ENCODE measurements at places on chromosomes 6 and 20. TPM values are rescaled to one million over a fixed set of nuclear protein-coding genes. Genes with fewer than 3 reads are reported as not detected.
A peak's percentile ranks its signal among the peaks of the same experiment; 100 is the strongest.

The HLA-DMA gene
- 20.9 TPM for total RNA-seq

The SLC22A16 gene
- not detected for total RNA-seq

The KHDC1 gene
- total RNA-seq = 0.52 TPM

The SH3BGRL2 gene
- 2.1 TPM for total RNA-seq

The ABHD16B gene
- not detected for total RNA-seq

The HTR1E gene
- total RNA-seq = not detected

The B3GALT4 gene
- total RNA-seq = 10.1 TPM

GRCh38 chr6:70376628-70377027, 36.7 kb upstream of the FAM135A start:
- no peak overlapping the region for H3K4me3 ChIP-seq
- peaks cover 41% of the 10 kb centered on the region for H3K27me3 ChIP-seq
- no peaks in the 10 kb centered on the region for H3K36me3 ChIP-seq
- H3K27ac ChIP-seq = no peak overlapping the region

DNA sequence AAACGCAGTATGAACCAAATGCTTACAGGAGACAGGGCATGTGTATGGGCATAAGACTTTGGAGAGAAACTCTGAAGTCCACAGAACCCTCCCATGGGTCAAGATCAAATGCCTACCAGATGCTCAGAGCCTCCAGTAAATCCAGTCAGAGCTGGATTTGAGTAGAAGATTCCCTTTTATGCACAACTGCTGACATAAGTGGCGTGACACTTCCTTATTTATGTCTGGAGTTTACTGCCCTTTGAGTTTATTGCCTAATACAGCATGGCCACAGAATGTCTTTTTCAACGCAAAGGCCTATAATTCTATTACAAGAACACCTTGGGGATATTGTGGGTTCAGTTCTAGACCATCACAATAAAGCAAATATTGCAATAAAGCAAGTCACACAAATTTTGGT, 220.0 kb upstream of the FOXQ1 start:
- no peak overlapping the region for H3K27ac ChIP-seq
- H3K4me1 ChIP-seq = no peaks in the 10 kb centered on the region
- no peaks in the 10 kb centered on the region for H3K36me3 ChIP-seq
- H3K27me3 ChIP-seq = peaks cover 25% of the 10 kb centered on the region
- DNase-seq = no peak
- H3K4me3 ChIP-seq = no peak overlapping the region

- no peak for DNase-seq
- H3K27ac ChIP-seq = no peak overlapping the region
Observed at GRCh38 chr6:7827142-7827541, 83.4 kb downstream of the TXNDC5 start.

- no peak overlapping the region for H3K4me3 ChIP-seq
- no peak overlapping the region for H3K27ac ChIP-seq
- H3K4me1 ChIP-seq = peaks cover 5% of the 10 kb centered on the region
Observed at GRCh38 chr6:113876695-113877094, 19.6 kb downstream of the MARCKS start.

DNA sequence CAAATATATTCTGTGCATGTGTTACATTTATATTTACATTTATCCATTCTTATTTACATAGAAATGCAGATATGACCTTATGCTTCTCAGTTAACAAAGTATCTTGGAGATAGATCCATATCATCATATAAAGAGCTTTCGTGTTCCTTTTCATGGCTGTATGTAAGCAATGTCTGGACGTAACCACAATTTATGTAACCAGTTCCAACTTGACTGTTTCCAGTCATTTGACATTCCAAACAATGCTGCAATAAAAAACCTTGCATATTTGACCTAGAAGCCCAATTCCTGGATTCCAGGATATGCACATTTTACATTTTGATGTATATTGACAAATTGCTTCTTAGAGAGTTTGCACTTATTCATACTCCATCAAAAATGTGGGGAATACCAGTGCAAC, 113.7 kb upstream of the F13A1 start:
- no peaks in the 10 kb centered on the region for H3K4me1 ChIP-seq
- no peak overlapping the region for H3K4me3 ChIP-seq
- no peaks in the 10 kb centered on the region for H3K27me3 ChIP-seq

DNA sequence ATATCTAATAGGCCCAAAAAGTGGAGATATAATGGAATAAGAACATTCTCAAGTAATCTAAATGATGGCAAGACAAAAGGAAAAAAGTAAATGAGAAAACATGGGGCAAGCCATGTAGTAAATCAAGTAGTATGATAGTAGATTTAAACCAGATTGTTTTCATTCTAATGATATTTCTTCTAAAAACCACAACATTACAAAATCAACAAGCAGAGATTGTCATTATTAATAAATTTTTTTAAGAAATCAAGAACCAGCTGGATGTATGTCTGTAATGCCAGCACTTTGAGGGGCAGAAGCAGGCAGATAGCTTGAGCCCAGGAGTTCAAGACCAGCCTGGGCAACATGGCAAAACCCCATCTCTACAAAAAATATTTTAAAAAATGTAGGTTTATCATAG, 155.0 kb downstream of the RNGTT start:
- no peak overlapping the region for H3K4me3 ChIP-seq
- H3K27me3 ChIP-seq = no peaks in the 10 kb centered on the region
- H3K36me3 ChIP-seq = peaks cover 9% of the 10 kb centered on the region
- DNase-seq = no peak
- no peak overlapping the region for H3K27ac ChIP-seq
- H3K4me1 ChIP-seq = peaks cover 3% of the 10 kb centered on the region

DNA sequence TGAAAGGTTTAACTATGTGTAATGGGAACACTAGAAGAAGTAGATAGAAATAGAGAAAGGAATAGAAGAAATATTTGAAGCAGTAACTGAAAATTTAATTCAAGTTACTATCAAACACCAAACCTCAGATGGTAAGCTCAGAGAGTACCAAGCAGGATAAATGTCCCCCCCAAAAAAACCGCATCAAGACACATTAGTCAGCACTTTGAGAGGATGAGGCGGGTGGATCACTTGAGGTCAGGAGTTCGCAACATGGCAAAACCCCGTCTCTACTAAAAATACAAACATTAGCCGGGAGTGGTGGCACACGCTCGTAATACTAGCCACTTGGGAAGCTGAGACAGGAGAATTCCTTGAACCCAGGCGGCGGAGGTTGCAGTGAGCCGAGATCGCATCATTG, 253.1 kb downstream of the C6orf118 start:
- H3K4me1 ChIP-seq = no peaks in the 10 kb centered on the region
- H3K27ac ChIP-seq = no peak overlapping the region
- H3K36me3 ChIP-seq = no peaks in the 10 kb centered on the region
- no peak for DNase-seq
- H3K4me3 ChIP-seq = no peak overlapping the region

DNA sequence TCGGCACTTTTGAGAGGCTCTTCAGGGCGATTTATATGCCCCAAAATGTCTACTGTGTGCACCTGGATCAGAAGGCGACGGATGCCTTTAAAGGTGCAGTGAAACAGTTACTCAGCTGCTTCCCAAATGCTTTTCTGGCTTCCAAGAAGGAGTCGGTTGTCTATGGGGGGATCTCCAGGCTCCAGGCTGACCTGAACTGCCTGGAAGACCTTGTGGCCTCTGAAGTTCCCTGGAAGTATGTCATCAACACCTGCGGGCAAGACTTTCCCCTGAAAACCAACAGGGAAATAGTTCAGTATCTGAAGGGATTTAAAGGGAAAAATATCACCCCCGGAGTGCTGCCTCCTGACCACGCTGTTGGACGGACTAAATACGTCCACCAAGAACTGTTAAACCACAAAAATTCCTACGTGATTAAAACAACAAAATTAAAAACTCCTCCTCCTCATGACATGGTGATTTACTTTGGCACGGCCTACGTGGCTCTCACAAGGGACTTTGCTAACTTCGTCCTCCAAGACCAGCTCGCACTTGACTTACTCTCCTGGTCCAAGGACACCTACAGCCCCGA, 8.2 kb downstream of the GCNT2 start:
- peaks cover 12% of the 10 kb centered on the region for H3K27me3 ChIP-seq
- H3K27ac ChIP-seq = peak overlapping the region; percentile 94
- DNase-seq = no peak

DNA sequence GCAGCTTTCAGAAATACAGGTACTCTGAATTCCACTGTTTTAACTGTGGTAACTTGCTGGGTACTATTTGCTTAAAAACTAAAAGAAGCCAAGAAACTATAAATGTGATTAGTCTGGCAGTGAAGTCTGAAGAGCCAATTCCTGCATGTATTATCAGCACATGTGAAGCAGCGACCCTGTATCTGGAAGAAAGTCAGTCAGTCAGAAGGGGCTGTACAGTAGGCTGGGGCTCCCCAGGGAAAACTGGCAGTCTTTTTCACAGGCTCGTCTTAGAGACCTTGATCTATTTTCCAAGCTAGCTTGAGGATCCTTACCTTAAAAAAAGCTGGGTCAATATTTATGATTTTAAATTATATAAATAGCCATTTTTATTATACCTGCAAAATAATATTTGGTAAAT, 104.9 kb downstream of the PDSS2 start:
- no peak overlapping the region for H3K27ac ChIP-seq
- no peaks in the 10 kb centered on the region for H3K27me3 ChIP-seq
- no peaks in the 10 kb centered on the region for H3K36me3 ChIP-seq
- H3K4me1 ChIP-seq = peaks cover 3% of the 10 kb centered on the region
- no peak for DNase-seq

DNA sequence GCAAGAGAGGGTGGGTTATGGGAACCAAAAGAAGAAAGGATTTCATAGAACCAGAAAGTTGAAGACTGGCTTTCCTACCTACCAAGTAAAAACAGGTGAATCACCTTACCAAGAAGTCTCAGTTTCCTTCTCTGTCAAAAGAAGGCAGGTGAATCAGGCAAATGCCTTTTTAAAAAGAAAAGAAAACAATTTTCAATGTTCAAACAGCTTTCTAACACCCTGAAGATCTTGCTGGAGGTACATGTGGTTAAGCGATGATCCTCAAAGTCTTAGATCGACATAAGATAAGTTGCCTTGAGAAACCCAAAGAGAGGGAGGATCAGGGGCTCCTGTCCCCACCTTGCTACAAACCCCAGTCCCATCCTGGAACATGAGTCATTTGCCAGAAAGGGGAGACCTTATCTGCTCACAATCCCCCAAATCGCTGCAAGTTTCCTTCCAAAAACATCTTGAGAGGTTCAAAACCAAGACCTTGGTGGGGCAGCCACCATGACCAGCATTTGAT, 71.6 kb downstream of the NFATC2 start:
- H3K36me3 ChIP-seq = peaks cover 4% of the 10 kb centered on the region
- H3K27me3 ChIP-seq = no peaks in the 10 kb centered on the region
- no peak overlapping the region for H3K4me3 ChIP-seq
- DNase-seq = no peak
- H3K4me1 ChIP-seq = peaks cover 36% of the 10 kb centered on the region

DNA sequence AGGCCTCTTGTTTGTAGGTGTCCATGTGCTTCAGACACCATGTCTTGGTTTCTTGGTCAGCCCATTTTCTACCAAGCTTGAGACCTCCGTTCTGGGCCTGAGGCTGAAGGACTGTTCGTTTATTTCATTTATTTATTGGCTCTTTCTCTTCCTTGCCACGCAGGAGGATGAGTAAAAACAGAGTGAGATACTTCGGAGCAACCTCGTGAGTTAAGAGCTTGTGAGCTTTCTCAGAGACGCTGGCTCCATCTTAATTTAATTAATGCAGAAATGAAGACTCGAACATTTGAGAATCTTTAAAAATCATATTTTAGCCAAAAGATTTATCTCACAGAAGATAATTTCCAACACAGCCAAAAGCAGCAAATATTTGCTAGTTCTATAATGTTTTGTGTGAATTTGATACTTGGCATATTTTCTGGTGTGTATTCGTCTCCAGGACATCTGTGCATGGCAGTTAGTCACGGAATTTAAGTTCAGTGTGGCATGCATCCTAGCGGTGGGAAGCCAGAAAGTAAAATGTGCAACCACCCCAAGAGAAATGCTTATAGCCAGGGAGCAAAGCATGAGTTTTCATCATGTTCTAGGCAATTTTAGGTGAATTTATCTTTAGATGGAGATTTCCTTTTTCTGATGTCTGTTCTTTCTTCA, 76.0 kb downstream of the THBS2 start:
- H3K4me1 ChIP-seq = no peaks in the 10 kb centered on the region
- no peak for DNase-seq
- H3K36me3 ChIP-seq = no peaks in the 10 kb centered on the region
- peaks cover 40% of the 10 kb centered on the region for H3K27me3 ChIP-seq

- no peaks in the 10 kb centered on the region for H3K4me1 ChIP-seq
- no peak overlapping the region for H3K4me3 ChIP-seq
- H3K36me3 ChIP-seq = no peaks in the 10 kb centered on the region
- no peak for DNase-seq
- H3K27me3 ChIP-seq = no peaks in the 10 kb centered on the region
Observed at GRCh38 chr6:76465410-76465809, 392.9 kb upstream of the IMPG1 start.

DNA sequence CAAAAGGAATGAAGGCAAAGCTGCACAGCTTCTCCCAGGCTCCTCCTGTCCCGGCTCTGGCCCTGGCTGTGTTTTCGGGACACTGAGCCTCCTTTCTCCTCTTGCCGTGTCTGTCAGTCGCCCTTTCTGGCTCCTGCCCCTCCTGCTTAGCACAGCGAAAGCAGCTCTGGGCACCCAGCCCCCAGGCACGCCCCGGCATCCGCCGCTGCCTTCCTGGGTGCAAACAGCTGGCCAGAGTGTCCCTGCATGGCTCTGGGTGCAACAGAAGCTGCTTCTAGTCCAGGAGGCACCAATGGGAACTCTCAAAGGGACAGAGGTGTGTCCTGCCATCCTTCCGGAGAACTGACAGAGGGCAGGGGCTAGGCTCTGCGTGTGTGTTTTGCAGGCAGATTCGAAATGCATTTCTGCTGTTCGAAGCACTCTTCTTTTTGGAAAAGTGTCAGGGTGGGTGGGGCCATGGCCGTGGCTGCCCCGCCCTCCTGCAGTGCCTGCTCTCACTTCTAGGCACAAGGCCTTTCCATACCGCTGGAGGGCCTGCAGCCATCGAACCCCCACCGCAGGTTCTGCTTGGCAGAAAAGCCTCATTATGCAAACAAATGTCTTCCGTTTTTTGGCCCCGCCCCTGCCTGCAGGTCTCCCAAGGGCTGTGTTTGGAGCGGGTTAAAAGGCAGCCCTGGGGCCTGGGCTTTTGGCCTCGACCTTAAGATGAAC, 15.5 kb downstream of the COL9A3 start:
- no peak for DNase-seq
- no peak overlapping the region for H3K4me3 ChIP-seq
- H3K27me3 ChIP-seq = peaks cover 12% of the 10 kb centered on the region
- peaks cover 4% of the 10 kb centered on the region for H3K4me1 ChIP-seq

DNA sequence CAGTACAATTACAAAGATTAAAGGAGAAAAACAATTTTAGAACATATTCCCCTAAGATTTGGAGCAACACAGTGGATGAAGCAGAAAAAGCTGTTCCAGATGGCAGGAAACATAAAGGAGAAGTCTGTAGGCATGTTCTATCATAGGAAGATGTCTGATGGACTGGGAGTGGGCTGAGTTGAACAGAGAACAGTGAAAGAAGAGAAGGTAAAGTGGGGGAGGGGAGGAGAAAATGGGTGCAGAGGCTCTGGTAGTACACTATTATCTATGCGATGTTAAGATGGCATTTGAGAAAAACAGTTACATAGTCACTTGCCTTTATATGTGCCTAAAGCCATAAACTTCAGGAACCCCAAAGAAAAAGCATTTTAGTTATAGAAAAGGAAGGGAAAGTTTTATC, 4.2 kb upstream of the PHIP start:
- no peak overlapping the region for H3K27ac ChIP-seq
- H3K4me3 ChIP-seq = no peak overlapping the region
- DNase-seq = no peak
- peaks cover 26% of the 10 kb centered on the region for H3K27me3 ChIP-seq
- peaks cover 7% of the 10 kb centered on the region for H3K4me1 ChIP-seq

- no peaks in the 10 kb centered on the region for H3K36me3 ChIP-seq
- no peak overlapping the region for H3K4me3 ChIP-seq
- no peak for DNase-seq
Observed at GRCh38 chr6:137933696-137934095, 66.6 kb downstream of the TNFAIP3 start.
